Activated naive CD4-positive, alpha-beta T cell treated with anti-CD3 and anti-CD28 coated beads, Interleukin-2, amount 50 U/mL, for 16 hours (primary cell): ENCODE measurements at places on chromosomes 2 and 18.

- DNase-seq: no peak
Measured at GRCh38 chr2:117720765-117721164, 93.7 kb upstream of the DDX18 start.

DNA sequence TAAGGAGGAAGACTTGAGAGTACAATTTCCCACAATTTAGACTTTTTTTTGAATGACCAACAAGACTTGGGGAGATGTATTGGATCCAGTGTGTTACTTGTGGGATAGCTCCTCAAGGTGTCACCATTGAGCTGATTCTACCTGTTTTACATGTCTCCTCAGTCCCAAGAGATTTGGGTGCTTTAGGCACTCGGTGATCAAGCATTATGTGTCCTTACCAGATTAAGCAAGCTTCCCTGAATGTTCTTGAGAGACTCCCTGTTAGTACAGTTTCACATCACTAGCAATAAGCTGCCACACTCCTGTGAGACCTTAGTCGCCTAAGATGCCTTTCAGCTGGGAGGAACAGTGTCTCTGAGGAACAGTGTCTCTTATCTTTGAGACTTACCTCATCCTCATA lies 384.3 kb upstream of the SYT4 start:
- no peak for DNase-seq

DNA sequence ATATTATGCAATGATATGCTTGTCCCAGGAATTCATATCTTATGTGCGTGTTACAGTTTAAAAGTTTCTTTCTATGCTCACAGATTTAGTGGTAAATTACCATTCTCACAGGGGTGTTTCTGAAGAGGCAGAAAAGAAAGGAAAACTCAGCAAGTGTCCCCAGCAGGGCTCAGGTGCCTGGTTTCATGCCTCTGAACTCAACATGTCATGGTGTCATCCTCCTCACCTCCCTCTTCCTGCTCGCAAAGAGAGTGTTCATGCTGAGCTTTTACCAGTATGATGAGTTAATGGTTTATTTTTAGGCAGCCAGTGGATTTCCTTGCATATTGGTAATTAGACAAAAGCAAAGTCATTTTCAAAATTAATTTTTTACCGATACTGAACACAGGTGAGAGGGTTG lies 492.9 kb upstream of the ZEB2 start:
- DNase-seq: no peak

DNA sequence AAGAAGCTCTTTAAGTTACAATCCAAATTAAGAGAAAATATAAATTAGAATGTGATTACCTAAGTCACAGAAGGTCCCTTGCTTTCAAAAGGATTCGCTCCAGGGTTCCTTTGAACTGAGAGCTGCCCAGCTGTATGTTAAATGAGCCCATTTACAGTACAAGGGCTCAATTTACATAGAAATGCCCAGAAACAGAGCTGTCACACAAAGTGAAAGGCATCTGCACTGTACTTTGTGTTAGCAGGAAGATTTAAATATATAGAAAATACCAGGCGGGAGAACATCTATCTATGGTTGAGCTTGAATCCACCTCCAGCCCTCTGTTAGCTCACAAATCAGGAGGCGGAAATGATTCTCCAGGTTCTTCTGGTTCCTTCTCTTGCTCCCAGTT lies 272.9 kb downstream of the PAX3 start:
- no peak for DNase-seq

GRCh38 chr2:128593518-128593878 lies 274.8 kb upstream of the HS6ST1 start:
- no peak for DNase-seq

DNA sequence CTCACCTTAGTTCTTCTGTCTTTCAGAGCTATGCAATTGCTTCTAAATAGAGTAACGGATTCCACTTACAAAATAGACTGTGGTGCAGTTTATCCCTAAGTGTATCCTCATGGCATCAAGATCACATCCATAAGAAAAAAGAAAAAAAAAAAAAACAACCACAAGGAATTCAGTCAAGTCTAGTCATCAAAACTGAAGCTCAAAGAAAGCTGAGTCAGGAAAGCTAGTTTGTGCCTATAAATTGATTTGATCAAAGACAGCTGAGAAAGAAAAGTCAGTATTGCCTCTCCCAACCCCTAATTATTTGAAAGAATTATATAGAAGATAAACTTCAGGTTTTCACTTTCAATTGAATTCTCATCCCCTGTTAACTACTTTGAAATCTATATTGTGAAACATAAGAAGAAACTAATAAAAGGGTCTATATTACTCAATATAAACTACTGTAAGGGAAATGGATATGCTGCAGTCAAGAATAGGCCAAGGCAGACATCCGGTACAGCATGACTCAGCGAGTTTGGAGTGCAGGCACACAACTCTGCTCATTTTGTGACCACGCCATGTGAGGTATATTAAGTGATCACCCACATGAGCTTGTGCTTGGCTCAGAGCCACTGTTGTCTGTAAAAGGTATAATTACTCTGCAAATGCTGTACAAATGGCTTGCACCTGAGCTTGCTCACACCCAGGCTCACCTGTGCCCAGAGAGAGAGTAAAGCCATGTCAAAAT lies 568.1 kb upstream of the CRIM1 start:
- DNase-seq: no peak

GRCh38 chr2:56871644-56872043 lies 687.9 kb downstream of the CCDC85A start:
- no peak for DNase-seq

- DNase-seq: no peak
Measured at GRCh38 chr2:203959672-203960071, 23.1 kb downstream of the ICOS start.

DNA sequence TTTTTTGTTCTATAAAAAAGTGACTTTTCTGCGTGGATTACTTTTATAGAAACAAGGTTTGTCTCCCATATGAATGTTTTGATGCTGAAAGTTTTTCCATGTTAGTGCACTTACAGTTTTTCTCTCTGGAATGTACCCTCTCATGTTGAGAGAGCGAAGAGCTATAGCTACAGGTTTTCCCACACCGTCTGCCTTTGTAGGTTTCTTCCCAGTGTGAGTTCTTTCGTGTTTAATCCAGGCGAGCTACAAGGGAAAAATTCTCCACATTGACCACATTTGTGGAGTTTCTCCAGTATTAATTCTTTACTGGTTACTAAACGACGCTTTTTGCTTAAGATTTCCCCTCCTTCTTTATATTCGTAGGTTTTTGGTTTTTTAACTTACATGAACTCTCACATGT lies 85.1 kb downstream of the ACSL3 start:
- no peak for DNase-seq

- no peak for DNase-seq
Measured at GRCh38 chr18:79736846-79737245, 57.2 kb downstream of the CTDP1 start.

DNA sequence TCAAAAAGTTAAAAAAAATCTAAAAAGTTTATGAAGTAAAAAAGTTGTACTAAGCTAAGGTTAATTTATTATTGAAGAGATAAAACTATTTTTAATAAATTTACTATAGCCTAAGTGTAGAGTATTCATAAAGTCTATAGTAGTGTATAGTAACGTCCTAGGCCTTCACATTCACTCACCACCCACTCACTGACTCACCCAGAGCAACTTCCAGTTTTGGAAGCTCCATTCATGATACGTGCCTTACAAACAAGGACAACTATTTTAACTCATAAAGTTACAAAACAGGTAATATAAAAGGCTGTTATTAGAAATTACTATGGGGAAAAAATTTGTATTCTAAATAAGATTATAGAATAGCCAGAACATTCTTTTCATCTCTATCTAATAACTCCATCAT lies 158.9 kb upstream of the FN1 start:
- DNase-seq: no peak

GRCh38 chr2:62774555-62775366 lies 69.2 kb downstream of the EHBP1 start:
- no peak for DNase-seq

GRCh38 chr2:86686905-86687304 lies 33.2 kb upstream of the RMND5A start:
- DNase-seq: no peak

DNA sequence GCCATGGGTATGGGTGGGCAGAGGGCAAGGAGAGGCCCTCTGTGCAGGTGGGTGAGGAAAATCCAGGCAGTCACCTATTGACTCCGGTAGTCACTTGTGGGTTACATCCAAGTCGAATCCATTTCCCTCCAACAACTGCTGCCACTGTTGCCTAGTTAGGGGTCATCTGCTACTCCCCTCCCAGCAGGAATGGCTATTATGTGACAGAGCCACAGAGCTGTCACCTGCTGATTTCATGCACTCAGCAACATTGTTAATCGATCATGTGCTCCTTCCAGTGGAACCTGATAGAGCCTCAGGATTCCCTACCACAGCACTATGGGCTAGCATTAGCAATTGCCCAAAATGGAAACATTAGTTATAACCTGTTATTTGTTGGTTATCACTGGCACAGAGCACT lies 31.4 kb downstream of the POLR1A start:
- DNase-seq: no peak

- no peak for DNase-seq
Measured at GRCh38 chr2:235712176-235712575, 218.3 kb downstream of the AGAP1 start.

DNA sequence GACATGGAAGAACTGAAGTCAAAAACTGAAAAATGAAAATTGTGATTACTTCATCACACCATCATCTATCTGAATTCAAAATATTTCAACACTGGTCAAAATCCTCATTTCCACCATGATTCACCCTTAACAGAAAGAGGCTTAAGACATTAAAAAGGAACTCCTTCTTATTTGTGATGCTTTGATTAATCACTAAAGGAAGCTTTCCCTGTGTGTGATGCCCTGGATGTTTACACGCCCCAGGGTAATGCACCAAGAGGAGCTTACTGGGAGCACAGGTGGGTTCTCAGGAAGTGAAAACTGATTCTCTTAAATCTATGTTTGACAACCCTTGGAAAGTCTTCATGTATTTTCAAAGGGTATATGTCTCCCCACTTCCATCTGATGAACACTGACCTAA lies 11.5 kb downstream of the GRB14 start:
- no peak for DNase-seq

- no peak for DNase-seq
Measured at GRCh38 chr2:64854773-64855237, 134.4 kb upstream of the SLC1A4 start.

GRCh38 chr2:106058469-106059137 lies 135.5 kb downstream of the UXS1 start:
- no peak for DNase-seq

DNA sequence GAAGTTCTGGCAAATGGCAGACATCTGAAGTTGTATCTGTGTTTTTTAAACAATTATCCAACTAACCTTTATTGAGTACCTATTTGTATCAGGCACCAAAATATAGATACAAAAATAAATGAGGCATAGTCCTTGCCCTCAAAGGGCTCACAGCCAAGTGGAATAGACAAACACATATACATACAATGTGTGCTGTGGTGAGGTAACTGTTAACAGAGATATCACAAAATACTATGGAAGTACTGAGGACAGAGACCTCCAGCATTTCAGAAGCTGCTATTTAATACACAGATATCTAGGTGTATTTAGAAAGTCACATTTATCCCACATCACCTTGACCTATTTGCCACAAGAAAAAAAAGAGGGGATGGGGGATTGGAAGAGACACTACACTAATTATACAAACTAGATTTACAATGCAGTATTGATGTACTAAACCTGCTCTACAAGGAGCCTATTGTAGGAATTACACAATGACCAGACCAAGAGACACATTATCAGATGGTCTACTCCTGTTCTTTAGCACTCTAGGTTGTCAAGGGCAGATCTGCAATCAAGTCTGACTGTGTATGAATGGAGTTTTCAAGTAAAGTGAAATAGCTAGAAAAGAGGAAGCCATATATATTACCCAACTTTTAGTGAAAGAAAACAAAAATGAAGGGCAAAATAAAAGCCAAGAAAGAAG lies 62.2 kb downstream of the SPIRE1 start:
- DNase-seq: no peak

DNA sequence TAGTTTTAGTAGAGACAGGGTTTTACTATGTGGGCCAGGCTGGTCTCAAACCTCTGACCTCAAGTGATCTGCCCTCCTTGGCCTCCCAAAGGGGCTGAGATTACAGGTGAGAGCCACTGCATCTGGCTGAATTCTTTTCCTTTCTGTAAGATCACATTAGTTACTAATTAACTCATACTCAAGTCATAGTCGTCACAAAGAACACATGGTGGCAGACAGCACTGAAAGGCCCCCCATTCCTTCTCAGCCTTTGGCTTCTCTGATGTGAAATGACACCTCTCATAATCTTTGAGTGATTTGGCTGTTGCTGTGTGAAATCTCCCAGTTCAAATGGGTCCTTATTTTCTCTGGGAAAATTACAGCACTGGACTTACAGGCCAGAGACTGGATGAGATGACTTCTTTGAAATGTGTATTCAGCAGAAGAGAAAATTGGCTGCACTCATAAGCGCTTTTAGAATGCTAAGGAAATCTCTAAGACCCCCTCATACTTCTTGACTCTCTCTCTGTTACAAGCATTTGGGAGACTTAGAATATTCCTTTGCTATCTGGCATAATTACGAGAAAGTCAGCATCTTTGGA lies 764.8 kb downstream of the RNF144A start:
- DNase-seq: no peak

DNA sequence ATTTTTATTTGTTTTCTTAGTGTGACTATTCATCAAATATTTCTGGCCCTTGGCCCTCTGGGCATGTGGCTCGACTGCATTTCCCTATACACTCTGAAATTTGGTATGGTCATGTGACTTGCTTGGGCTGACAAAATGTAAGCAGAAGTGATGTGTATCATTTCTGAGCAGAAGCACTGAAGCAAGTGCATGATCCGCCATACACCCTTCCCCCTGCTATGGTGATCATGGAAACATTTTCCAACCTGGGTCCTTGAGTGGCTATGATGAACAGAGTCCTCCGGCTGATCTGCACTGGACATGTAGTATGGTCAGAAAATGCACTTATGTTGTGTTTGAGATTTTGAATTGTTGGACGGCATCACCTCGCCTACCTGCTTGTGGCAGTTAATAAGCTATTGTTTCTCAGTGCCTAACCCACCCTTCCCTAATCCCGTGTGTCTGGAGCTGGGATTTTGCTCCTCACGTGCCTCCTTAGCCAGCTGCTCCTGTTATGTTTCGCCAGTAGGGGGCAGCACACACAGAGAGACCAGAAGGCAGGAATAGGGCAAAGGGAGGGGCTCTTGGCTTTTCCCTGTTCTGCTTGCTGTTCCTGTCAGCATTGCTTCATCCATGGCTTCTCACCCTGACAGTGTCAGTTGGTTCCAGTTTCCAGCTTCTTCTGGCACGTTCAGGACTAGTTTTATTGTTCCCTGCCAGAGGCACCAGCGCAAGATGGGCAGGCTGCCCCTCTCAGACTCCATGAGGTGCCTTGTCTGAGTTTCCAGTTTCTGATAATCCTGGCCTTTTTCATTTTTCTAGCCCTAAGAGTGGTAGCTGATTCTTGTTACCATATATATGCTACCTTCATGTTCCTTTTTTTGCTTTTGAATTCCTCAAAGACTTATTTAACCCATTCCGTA lies 207.4 kb downstream of the ARL6IP6 start:
- DNase-seq: peak; percentile 11

GRCh38 chr18:77749089-77749488 lies 499.4 kb downstream of the GALR1 start:
- no peak for DNase-seq

- no peak for DNase-seq
Measured at GRCh38 chr2:43467891-43468290, 127.9 kb downstream of the THADA start.
